ENCODE measurements at places on chromosomes 13 and 19. TPM values are rescaled to one million over a fixed set of nuclear protein-coding genes. Genes with fewer than 3 reads are reported as not detected.

GRCh38 chr13:98889419-98890085 lies 88.3 kb downstream of the DOCK9 start:
- no peak for DNase-seq

KIR2DL4 gene
- total RNA-seq = not detected

SLC25A41 gene
- not detected for total RNA-seq

TICAM1 gene
- total RNA-seq = 2.7 TPM

ACTMAP gene
- total RNA-seq = 1.5 TPM

DNA sequence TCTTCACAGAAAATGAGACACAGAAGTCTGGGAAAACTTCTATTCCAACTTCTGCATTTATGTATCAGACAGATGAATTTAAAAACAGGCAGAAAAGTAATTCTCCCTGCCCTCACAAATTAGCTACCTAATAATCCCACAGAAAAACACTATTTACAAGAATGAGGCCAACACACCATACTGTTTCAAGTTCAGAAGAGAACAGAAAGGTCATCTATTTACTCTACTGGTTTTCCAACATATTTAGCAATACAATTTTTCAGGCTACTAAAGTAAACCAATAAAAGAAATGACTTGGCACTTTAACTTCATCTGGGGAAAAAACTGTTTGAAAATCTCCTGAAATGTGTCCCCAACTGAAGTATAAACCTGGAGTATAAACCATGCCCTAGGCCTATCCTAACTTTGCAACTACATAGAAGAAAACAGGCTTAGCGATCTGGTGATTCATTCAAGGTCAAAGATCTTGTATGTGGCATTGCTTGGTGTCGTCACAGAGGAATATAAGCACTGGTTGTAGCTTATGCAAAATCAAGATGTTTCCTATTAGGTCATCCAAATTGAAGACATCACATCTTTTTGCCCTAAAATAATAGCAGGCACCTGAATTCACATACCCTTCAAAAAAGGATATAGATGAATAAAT lies 20.1 kb upstream of the EBPL start:
- no peak for DNase-seq

DNA sequence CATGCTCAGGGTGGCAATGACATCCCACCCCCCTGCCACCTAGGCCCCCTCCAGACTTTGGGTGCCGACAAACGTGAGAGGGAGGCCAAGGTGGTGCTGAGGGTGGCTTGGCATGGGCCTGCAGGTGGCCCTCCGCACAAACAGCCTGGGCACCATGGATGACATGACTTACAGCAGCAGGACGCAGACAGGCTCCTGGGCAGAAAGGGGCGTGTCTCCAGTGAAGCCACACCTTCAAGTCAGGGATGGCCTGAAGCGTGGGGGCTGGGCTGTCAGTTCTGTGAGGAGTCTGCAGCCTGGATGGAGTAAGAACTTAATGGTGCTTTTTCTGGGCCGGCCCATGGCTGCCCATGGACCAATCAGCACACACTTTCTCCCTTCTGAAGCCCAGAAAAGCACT lies 25.3 kb downstream of the POMP start:
- DNase-seq = no peak

DNA sequence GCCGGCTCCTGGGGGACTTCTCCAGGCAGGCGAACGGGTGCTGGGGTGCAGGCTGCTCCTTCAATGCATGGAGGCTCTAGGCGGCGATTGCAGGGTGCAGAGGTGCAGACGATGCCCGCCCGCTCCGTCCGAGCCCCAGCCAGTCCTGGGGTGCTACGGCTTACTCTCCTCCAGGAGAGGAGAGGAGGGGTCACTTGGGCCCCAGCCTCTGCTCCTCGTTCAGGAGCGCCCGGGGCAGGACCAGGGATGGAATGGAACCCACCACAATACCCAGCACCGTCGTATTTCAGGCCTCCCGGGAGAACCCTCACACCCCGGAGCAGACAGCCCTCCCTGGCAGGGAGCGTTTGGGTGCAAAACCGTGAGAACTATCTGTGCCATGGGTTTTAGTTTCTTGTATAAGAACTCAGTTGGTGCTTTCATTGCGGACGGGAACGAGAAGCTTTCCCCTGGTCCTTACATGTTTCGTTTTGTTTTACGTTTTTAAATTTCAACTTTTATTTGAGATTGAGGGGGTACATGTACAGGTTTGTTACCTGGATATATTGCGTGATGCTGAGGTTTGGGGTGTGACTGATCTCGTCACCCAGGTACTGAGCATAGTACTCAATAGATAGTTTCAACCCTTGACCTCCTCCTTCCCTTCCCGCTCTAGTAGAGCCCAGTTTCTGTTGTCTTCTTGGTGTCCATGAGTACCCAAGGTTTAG lies 46.8 kb downstream of the ARHGEF18 start:
- DNase-seq = peak; percentile 69

DNA sequence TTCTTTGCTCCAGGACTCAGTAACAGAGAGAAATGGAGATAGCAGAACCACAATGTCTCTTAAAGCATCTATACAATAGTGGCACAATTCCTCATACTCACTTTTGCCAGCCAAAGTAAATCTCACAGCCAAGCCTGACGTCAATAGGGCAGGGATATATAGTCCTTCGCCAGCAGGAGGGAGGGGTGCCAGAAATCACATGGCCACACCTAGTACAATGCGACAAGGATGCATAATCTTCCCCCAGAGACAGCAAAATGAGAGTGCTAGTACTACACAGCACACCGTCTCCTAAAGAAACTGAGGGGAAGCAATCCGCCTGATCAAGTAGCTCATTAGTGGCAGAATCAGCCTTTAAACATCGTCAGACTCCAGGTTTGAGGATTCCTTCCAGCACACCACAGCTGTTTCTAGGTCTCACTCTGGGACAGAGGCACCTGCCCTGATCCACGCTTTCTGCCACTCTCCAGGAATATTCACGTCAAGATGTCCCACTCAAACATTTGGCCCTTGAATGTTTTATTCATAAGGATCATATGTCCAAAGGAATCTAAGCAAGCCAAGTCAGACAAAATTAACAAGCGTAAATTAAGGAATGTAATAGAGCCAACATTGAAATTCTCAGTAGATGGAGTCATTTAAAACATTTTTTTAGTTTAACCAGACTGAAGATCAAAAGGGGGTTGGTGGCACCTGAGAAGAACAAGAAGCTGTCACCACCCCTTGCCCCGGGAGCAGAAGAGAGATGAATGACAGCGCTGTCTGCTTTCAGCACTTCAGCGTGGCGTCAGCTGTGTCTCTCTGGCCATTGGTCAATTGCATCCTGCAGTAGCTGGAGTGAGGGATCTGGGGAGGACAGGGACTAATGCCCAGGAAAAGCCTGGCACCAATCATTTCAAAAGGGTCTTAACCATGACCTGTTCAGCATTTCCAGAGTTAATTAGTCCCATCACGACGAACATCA lies 63.5 kb upstream of the SERP2 start:
- DNase-seq = no peak

DACH1 gene
- not detected for total RNA-seq

GRCh38 chr13:30751183-30751933 lies 16.0 kb downstream of the ALOX5AP start:
- no peak for DNase-seq

TUBB4A gene
- not detected for total RNA-seq

STAP2 gene
- 2.4 TPM for total RNA-seq

GRCh38 chr19:39696387-39696786 lies 7.9 kb upstream of the LGALS14 start:
- no peak for DNase-seq

MYH14 gene
- total RNA-seq = under 0.01 TPM

- DNase-seq = peak; percentile 34
These were observed 4.2 kb downstream of the ADGRE5 start for GRCh38 chr19:14385492-14385891.

TMEM38A gene
- total RNA-seq = 2.4 TPM

- no peak for DNase-seq
These were observed 10.2 kb downstream of the UTP14C start for GRCh38 chr13:52034616-52035226.

DNA sequence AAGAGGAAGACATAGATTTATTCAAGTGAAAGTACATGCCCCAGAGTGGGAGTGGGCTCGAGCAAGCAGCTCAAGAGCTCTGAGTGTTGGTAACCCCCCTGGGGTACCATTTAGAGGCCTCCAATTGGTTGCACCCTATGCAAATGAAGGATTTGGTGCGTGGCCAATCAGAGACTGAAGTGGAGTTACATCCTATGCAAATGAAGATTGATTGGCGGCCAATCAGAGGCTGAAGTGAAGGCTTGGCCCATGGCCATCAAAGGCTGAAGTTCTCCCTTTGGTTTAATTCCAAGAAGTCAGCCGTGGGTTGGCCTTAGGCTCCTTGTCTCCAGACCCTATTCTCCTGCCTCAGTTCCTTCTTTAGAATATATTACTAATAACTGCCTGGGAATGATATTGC lies 12.9 kb upstream of the IGFL1 start:
- DNase-seq = no peak

GRCh38 chr19:43461303-43461702 lies 4.1 kb downstream of the LYPD3 start:
- peak; percentile 44 for DNase-seq

ZNF91 gene
- total RNA-seq = 20.6 TPM

- DNase-seq = no peak
These were observed 43.6 kb upstream of the RCBTB2 start for GRCh38 chr13:48576448-48577010.

SRRM5 gene
- total RNA-seq = not detected

GRCh38 chr13:27199696-27200095 lies 28.1 kb upstream of the USP12 start:
- DNase-seq = no peak

Measured in osteoblast (primary cell).